ENCODE measurements at places on chromosomes 3 and 15.

DNA sequence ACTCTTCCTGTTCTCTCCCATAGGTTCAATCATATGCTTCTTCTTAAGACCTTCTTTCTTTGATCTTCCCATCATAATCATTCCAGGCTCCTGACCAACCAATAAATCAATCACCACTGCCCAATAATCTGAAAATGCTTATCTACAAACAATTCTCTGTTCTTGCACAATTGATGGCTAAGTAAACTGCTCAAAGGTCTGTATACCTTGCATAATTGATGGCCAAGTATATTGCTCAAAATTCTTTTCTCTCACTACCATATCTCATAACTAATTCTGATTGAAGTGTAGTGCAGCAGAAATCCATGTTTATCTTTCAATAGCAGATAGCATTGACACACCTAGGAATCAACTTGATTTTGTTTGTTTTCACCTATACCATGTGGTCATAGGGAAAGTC is 83.4 kb upstream of the EPHA6 start:
- no peak for DNase-seq

DNA sequence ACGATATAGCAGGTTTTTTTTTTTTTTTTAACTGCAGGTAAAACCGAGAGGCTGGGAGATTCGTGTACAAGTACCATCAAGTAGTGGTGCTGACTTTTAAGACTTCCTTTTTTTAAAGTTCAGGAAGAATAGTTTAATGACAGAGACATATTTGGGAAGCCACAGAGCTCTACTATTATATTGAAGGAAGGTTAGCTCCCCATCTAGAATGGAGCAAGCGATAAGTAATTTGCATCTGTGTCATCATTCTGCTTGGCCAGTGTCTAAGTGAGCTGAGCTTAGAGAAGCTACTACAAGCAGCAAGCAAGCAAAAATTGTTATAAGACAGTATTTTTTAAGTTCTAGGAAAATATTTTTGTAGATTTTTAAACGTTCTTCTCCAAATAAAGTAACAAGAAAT is 203.2 kb downstream of the ATP8B4 start:
- DNase-seq = no peak

DNA sequence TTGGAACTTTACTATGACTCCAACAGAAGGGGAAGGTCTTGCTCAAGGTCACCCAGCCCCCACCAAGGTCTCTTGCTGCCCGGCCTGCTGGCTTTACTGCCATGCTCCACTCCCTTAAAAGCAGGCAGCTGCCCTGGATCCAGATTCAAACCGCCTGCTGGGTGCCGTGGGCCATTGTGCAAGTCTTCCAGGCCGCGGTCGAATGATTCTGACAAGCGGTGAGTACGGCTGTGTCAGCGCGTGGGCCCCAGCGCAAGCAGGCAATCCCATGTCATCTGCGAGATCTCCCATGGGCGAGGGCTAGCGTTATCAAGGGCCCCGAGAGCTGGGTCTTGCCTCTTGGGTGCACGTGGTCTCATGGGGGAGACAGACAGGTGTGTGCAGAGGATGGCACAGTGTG is 37.6 kb downstream of the CORO2B start:
- DNase-seq = no peak

GRCh38 chr15:69653306-69653705 is 200.7 kb downstream of the RPLP1 start:
- DNase-seq = no peak

DNA sequence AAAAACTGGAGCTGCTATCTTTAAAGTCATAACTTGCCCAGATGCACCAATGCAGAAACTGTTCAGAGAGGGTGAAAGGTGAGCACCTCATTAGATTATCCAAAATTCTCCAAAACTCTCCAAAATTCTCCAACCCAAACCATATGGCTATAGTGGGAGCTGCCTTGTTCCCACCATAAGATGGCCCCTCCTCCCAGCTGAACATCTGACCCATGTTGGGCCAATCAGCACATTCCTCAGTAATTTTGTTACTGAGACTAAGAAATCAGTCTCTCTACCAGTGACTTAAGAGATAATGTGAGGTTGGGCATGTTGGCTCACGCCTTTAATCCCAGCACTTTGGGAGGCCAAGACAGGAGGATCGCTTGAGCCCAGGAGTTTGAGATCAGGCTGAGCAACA is 32.8 kb downstream of the DPH3 start:
- DNase-seq = no peak

DNA sequence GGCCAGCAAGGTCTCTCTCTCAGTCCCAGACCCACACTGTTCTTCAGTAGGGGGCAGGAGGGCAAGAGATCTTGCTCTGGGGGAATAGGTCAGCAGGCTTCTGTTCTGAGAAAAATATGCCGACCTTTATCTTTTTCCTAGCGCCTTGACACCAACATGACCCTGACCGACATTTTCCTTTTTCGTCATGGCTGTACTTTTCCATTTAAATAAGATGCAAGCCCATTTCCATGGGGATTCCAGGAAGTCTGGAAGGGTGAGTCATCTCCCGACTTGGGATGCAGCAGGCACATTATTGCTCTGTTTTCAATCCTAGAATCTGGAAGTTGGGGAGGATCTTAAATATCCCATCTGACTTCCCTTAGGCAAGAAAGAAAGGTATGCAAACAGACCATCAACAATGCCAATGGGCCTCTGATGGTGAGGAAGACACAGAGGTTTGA is 261.5 kb upstream of the LRTM1 start:
- DNase-seq = no peak

- no peak for DNase-seq
Observed at GRCh38 chr3:168885028-168885427, 778.5 kb downstream of the MECOM start.

DNA sequence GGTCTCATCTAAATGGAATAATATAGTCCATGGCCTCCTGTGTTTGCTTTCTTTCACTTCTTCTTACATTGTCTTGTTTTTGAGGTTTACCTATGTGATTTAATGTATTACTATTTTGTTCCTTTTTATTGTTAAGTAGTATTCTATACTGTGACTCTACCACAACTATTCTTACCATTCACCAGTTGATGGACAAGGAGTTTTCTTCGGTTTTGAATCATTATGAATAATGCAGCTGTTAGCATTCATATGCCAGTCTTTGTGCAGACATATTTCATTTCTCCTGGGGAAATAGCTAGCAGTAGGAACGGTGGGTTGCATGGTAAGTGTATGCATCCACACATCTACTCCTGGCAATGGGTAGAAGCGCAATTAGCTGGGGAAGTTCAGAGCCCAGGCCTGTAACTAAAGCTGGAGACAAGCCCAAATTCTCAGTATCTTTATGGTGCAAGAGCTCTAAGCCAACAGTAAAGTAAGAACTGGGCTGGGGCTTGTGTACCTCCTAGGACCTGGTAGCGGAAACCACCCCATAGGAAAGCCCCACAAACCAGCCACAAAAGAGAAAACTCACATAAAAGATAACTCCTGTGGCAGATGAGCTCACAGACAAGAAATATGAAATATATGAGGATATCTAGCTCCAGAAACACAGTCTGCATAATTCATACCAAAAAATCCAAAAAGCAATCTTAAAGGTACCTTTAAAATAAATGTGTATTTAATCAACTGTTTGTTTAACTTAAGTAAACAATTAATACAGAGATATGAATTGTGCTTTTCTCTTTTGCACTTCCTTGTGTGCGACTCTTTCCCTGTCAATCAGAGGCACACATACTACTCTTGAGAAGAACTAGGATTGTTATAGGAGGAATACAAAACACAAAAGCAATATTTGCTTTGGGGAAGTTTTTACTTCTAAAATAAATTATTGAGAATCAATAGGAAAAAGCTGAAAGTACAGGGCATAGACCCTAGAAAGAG is 2.7 kb upstream of the CSTA start:
- no peak for DNase-seq

- DNase-seq = no peak
Observed at GRCh38 chr15:29018995-29019976, 133.5 kb downstream of the APBA2 start.

DNA sequence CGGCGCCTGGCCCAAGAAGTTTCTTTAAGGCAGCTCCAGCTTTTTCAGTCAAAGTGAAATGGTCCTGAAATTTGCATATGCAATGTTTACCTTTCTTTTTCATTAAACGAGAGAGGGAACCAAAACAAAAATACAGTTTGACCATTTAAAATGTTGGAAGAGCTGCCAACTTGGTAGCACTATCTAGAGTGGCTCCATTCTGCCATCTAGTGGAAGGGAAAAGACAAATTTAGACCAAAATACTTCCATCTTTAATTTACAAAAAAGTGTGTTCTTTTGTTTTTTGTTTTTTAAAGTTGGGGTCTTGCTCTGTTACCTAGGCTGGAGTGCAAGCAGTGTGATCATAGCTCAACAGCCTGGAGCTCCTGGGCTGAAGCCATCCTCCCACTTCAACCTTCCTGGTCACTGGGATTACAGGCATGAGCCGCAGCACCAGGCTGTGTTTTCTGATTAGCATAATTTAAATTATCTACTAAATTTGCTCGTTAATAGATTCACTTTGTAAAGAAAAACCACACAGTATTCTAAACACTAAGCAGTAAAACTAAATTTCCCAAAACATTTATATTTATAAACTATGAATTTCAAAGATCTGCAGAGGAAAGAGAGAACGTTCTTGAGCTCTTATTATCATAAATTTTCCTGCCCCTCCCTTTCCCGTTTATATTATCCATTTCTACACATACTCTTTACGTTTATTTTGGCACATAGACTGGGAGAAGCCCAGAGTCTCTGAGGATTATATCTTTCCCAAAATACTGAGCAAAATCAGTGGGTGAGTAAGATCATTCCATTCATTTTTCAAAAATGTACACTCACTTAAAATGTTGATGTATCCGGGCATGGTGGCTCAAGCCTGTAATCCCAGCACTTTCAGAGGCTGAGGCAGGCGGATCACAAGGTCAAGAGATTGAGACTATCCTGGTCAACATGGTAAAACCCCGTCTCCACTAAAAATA is 15.4 kb upstream of the RFC4 start:
- peak; percentile 74 for DNase-seq

- peak; percentile 6 for DNase-seq
Observed at GRCh38 chr15:77387365-77388105, 32.4 kb downstream of the PEAK1 start.

DNA sequence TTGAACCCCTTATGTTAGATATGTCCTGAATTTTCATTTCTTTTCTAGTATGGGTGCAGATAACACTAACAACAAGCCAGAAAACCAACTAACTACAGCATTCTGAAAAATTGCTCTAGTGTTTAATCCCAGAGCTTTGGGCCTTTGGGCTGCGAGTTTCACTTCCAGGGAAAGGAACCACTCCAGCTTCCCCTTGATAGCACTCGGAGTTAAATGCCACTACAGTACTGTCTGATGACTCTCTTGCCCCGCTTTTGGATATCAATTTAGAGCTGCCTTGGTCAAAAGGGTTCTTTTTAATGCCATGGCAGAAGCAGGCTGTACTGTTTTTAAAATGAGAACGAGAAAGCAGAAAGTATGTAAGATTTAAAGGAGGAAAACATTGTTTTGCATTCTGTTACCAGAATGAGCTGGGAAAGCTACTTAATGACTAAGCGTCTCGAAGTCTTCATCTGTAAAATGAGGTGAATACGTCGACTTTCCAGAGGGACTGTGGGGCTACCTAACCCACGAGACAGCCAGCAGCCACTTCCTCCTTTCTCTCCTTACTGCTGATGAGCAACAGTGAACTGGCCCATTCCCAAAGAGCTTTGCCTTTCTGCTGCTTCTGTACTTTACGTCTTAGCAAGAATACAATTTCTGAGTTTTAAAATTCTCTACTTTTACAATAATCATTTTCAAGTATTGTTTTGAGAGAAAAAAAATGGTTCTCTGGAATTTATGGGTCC is 299.3 kb upstream of the LYSMD4 start:
- peak; percentile 42 for DNase-seq

GRCh38 chr15:49066372-49066771 is 20.1 kb upstream of the SECISBP2L start:
- no peak for DNase-seq

Measured in Kasumi-1 (cell line).